ENCODE measurements at places on chromosomes 3 and 15.

DNA sequence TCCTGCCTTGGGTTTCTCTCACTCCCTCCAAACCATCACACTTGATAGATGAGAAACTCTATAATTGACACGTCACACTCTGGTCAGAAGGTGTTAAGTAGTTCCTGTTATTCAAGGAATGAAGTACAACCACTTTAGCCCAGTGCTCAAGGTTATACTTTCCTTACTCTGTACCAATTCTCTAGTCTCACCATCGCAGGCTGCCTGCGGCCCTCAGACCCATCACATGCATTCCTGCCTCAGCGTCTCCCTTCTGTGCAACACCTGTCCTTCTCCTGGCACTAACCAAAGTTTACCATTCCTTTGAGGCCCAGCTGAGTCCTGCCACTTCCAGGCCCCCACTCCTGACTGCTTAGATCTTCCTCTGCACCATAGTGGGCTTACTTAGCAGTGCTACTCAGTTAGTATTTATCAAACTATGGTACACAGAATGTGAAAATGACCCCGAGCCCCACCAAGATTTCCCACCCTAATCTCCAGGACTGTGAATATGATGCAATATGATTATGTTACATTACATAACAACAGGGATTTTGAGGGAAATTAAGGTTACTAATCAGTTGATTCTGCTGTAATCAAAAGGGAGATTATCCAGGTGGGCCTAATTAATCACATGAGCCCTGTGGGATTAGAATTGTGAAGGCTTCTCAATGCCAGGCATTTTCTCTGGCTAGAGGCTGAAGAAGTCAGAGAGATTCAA, 36.2 kb downstream of the SPINK8 start:
- DNase-seq: no peak

- DNase-seq: no peak
These were observed 38.3 kb downstream of the LRRFIP2 start for GRCh38 chr3:37136067-37136466.

GRCh38 chr3:194285024-194285849, 65.9 kb downstream of the CPN2 start:
- no peak for DNase-seq

DNA sequence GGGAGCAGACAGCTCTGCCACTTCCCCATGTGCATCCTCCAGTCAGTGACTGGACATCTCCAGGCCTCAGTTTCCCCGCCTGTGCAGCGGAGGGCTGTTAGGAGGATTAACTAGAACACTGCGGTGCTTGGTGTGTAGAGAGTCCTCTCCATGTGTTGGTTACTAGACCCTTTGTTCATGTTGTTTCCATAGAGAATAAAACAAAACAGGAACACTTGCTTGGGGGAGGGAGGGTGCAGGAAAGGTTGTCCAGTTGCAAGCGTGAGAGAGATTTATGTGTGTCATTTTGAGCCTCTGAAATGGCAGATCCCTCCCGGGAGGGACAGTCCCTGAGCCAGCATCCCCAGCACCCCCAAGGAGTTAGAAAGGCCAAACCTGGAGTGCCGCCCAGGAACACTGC, 184.0 kb upstream of the LYSMD4 start:
- DNase-seq: no peak

- DNase-seq: no peak
These were observed 3.3 kb downstream of the HES1 start for GRCh38 chr3:194139071-194139813.

- DNase-seq: no peak
These were observed 177.9 kb upstream of the SOX2 start for GRCh38 chr3:181533811-181534210.

GRCh38 chr15:90297021-90297420, 31.5 kb downstream of the NGRN start:
- no peak for DNase-seq
